Activated CD8-positive, alpha-beta T cell treated with anti-CD3 and anti-CD28 coated beads, Interleukin-2, amount 10 ng/mL, durations not matched to agents 7 days and 5 days (primary cell): ENCODE measurements at places on chromosomes 7 and 10. TPM values are rescaled to one million over a fixed set of nuclear protein-coding genes. Genes with fewer than 3 reads are reported as not detected.

GRCh38 chr10:112332509-112333228, 41.2 kb upstream of the ACSL5 start:
- no peak for DNase-seq

DNA sequence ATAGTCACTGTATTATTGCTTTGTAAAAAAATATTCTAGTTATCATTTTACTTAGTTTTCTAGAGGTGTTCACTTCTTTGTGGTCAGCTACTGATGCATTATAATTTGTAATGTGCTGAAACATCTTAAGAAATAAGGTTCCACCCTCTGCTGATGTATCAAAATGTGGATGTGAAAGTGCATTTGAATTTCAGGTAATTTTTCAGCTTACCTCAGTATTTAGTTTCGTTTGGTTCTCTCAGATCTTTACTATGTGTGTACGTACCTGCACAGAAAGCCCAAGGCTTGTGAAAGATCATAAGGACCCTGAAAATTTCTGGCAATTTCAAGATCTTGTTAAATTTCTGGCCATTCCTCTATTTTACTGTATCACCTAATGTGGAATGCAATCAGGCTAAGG, 542.3 kb upstream of the TPK1 start:
- DNase-seq, result no peak

Gene NKX1-2
- not detected for total RNA-seq

DNA sequence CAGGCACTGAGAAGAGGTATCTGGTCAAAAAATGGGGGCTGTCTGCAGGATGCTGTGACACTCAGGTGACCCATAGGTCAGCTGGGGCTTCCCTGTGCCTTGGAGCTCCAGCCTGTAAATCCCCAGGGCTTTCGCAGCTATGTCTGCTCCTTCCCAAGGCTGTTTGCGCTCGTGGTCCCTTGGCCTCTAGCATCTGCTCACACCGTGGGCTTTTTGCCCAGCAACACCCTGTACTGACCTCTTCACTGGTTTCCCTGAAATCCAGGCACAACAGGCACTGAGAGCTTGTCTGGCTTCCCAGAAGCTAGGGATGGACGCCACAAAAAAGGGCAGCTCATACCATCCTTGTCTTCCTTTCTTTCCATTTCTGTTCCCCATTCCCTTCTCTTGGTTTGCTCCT, 280.3 kb upstream of the HABP2 start:
- DNase-seq, result no peak

Gene CCDC186
- total RNA-seq, result 12.8 TPM
